SHP77 treated with DMSO at 0.1 percent for 48 hours (cell line): ENCODE measurements at places on chromosomes 2 and 18.

DNA sequence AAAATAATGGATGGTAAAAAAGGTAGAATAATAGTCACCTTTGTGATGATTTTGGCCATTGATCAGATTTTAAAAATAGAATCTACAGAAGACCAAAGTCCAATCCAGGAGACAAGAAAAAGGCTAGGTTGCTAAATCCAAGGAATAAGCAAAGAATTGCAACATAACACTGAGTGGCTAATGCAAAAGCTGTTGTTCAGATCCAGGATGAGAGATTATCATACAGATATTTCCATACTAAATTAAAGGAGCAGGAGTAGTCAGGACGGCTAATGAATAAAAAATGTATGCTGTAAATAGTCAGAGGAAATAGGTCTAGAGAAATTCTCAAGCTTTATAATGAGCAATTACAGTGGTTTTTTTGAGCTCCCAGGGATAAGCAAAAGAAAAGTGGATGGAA lies 745.9 kb upstream of the ACVR2A start:
- no peak for DNase-seq

GRCh38 chr18:76569644-76570419 lies 74.8 kb upstream of the ZNF516 start:
- no peak for DNase-seq

- DNase-seq, result no peak
These were observed 30.1 kb downstream of the ARHGAP28 start for GRCh38 chr18:6759579-6759978.

GRCh38 chr18:9446839-9447238 lies 28.5 kb upstream of the RALBP1 start:
- no peak for DNase-seq

GRCh38 chr2:558302-558642 lies 118.9 kb downstream of the TMEM18 start:
- DNase-seq, result no peak

GRCh38 chr2:173511942-173512341 lies 157.3 kb downstream of the CDCA7 start:
- peak; percentile 0 for DNase-seq

- no peak for DNase-seq
These were observed 309.5 kb downstream of the SATB2 start for GRCh38 chr2:199148076-199148845.

- DNase-seq, result no peak
These were observed 150.9 kb downstream of the PDE11A start for GRCh38 chr2:177921726-177922125.

GRCh38 chr18:3607309-3608098 lies 157.5 kb downstream of the TGIF1 start:
- no peak for DNase-seq

DNA sequence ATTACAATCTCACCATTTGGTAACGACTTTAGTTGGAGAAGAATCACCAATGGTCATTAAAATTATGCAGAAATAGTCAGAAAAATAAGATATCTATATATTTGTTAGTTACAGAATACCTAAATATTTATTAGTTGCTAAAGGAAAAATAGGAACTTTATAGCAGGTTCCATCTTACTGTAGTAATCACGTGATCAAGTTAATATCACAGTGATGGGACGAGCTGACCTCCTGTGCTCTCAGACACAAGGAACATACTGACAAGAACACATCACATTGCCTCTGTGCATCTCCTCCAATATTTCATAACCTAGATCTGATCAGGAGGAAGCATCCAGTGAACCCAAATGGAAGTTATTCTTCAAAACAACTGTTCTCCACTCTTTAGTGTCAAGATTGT lies 215.3 kb downstream of the GALR1 start:
- no peak for DNase-seq

DNA sequence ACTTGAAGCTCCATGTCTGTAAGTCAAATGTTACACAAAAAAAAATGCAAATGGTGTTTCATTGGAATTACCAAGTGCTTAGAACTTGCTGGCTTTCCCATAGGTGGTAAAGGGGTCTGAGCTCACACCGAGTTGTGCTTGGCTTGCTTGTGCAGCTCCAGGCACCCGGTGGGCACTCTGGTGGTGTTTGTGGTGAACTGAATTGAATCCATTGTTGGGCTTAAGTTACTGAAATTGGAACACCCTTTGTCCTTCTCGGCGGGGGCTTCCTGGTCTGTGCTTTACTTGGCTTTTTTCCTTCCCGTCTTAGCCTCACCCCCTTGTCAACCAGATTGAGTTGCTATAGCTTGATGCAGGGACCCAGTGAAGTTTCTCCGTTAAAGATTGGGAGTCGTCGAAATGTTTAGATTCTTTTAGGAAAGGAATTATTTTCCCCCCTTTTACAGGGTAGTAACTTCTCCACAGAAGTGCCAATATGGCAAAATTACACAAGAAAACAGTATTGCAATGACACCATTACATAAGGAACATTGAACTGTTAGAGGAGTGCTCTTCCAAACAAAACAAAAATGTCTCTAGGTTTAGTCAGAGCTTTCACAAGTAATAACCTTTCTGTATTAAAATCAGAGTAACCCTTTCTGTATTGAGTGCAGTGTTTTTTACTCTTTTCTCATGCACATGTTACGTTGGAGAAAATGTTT lies 97.9 kb upstream of the IL1R2 start:
- no peak for DNase-seq

DNA sequence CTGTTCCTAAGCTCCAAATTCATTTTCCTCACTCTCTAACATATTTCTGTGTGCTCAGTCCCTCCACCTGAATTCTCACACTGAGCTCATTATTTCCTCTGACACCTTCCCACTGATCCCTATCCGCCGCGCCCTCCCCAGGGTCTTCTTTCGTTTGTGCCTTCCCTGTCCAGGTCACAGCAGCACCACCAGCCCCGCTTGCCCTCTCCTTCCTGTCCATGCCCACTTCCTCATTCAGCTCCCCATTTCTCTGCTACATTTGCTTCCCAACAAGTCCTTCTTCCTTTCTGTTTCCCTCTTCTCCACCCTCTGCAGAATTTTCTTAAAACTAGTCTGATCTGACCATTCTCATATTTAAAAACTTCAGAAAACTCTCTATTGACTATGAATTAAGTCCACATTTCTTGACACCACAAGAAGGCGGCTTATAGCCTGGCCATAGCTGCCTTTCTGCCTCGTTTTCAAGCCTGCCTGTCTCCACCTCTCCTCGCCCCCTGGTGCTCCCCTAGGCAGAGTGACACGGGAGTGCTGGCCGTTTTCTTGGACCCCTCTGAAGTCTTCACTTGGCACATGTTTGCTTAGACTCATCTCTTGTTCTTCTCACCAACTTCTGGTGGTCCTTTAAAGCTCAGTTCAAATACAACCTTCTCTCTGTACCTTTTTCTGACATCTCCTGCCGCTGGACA lies 138.7 kb upstream of the BOD1L2 start:
- DNase-seq, result no peak

GRCh38 chr2:5035057-5035488 lies 657.1 kb upstream of the SOX11 start:
- peak; percentile 57 for DNase-seq

DNA sequence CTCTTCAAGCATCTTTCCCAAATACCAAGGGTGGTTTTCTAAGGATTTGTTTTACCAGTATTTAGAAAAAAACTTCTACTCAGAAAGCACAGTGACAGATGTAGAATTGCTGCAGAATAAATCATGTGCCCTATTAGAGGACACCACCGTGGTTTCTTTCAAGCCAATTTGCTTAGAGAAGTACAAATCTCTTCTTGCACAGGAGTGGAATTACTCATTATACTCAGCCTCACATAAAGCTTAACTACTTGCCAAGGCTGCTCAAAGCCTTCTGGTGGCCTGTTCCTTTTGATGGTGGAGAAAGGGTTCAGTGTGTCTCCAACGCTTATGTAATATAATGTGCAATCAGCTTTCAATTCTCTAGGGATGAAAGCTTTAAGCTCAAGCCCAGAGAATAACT lies 66.5 kb upstream of the CTNNA2 start:
- DNase-seq, result no peak

DNA sequence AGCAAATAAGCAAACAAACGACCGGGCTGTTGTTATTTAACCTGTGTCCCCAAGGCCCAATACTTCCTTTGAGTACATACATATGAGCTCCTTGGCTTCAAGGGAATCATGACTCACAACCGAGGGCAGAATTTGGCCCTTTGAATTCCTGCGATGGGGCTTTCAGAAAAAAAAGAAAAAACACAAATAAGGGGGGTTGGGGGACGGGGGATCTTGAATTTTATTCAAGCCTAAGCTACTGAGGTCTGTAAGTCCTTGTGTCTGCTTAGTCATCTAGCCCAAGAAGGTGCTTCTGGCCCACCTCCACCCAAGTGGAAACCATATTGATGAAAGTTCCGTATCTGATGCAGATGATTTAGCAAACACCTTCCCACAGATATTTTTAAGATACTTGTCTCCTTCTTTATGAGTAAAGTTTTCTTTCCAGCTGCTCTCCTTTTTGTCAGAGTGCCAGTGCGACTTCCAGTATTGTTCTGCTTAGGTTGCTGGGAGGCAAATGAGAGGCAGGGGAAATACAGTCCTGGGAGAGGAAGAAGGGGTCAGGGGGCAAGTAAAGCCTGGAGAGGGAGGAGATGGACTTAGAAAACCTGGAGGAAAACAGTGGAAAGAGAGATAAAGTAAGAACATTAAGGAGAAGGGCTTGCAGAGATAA lies 169.6 kb downstream of the ZEB2 start:
- DNase-seq, result no peak

DNA sequence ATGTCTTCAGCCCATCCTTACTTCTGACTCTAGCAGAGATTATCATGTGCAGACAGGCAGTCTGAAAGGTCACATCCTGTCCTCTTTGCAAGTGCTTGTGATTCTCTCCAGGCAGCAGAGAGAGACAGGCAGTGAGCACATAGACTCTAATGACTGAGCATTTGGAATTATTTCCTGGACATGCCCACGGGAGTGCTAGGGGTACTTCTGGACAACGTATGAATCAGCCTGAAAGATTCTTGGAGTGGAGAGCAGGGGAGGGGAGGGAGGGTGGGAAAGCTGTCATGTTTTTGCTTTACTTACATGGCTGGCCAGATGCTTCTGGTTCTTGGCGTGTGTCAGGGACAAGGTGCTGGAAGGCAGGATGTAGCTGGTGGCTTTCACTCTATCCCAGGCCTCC lies 150.6 kb downstream of the RIF1 start:
- DNase-seq, result no peak

DNA sequence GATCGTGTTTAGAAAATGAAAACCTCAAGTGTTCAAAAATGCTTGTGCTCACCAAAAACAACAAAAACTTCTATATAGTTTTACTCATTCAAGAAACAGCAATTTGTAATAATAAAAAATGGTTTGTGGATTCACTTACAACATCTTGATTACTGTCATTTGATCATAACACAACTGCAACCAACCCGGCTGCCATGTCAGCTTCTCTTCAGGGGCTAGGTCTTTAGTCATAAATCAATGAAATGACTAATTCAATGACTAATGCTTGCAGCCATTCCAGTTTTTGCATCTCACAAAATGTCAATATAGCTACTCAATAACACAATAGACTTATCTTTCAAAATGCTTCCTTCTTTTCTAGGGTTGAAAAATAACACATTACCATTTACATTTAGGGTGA lies 128.0 kb downstream of the OLA1 start:
- no peak for DNase-seq

DNA sequence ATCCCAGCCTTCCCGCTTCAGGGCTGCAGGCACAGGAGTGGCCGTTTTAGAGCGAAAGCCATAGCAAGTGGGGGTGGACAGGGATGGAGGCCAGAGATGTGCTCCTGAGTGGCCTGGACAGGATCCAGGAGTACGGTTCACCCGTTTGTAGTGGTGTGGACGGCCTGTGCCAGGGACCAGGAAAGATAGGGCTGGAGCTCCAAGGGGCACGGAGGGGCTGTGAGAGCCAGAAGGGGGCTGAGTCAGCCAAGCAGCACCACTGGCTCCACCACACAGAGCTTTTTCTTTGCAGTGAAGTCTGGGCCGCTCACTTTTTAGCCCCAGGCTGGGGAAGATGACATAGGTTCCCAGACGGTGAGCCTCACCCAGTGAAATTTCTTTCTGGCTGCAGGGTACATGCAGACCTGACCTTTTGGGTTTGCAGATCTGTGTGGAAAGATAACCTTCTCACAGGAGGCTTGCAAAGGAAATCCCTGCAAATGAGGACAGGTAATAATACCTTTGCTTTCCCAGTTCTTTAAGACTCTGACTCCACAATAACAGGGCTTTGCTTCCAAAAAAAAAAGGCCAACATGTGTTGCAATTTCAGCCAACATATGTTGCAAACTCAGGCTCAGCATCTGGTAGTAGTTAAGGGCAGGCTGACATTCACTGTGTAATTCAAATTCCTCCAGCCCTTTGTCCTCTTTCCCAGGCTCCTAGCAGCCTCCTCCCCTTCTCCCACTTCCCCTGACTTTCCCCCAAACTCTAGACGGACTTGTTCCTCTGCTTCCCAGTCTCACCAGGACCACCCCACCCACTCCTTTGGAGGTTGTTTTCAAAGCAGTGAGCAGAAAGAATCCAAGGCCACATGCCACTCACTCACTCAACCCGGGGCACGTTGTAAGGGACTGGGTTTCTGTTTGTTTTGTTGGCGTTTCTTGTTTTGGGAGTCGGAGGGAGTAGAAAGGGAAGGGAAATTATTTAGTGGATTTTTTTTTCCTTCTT lies 20.3 kb upstream of the LAPTM4A start:
- DNase-seq, result no peak

GRCh38 chr18:51385270-51385669 lies 187.8 kb upstream of the MEX3C start:
- DNase-seq, result no peak

DNA sequence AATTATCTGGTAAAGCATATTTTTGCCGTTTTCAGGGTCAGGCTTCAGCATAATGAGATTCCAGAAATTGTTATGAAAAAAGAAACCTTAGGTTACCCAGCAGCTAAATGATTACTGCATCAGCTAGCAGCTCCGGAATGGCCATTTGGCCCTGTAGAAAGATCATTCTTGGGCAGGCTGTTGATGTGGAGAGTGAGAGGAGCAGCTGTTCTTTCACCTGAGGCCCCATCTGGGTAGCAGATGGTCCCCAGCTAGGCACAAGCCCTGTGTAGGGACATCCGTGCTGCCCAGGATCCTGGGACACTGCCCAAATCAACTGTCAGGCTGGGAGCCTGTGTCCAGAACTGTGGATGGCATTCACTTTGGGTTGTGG lies 61.8 kb downstream of the NEDD4L start:
- DNase-seq, result no peak

DNA sequence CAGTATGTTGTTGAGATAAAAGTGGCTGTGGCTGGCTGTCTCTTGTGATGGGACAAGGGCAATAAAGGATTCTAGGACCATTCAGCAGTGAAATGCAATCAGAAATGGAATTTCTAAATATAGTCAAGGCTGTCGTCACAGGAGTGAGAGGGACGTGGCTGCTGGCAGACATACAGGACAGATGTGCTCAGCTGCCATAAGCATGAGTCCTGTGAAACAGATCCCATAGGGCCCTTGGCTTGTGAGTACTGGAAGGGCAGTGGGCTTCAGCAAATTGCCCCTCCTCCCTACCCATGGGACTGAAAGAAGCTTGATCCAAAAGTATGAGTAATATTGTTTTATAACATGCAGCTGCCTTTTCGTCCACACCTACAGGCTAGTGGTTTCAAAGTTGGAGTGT lies 4.2 kb upstream of the CNNM3 start:
- DNase-seq, result no peak

DNA sequence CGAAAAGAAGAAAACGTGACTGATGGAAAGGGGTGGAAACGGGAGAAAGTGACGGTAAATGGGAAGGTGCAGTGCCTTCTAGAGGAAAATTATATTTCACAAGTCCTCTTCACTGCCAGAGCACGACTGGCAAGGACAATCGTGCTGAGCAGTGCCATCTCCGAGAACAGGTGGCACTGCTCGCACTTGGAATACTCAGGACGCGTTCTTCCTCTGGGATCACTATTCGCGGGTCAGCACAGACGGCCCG lies 364 bp downstream of the STAT1 start:
- DNase-seq, result no peak

GRCh38 chr2:235868645-235869044 lies 299.5 kb downstream of the GBX2 start:
- DNase-seq, result no peak
